ENCODE measurements at places on chromosomes 7 and 10. TPM values are rescaled to one million over a fixed set of nuclear protein-coding genes. Genes with fewer than 3 reads are reported as not detected.

Gene FAM237B
- total RNA-seq, result not detected

Gene GIMAP5
- 1.2 TPM for total RNA-seq

Gene PDE6C
- total RNA-seq, result not detected

Gene FBXW4
- total RNA-seq, result 7.7 TPM

Gene PCLO
- 2.7 TPM for total RNA-seq

Gene KCNIP2
- not detected for total RNA-seq

Data from H4 (cell line).